ENCODE measurements at places on chromosomes 11 and 22.

- DNase-seq: no peak
Observed at GRCh38 chr11:34309965-34310364, 47.8 kb downstream of the ABTB2 start.

- DNase-seq: no peak
Observed at GRCh38 chr11:46248289-46249102, 29.0 kb upstream of the CREB3L1 start.

GRCh38 chr11:7281809-7282208 lies 30.1 kb downstream of the SYT9 start:
- no peak for DNase-seq

DNA sequence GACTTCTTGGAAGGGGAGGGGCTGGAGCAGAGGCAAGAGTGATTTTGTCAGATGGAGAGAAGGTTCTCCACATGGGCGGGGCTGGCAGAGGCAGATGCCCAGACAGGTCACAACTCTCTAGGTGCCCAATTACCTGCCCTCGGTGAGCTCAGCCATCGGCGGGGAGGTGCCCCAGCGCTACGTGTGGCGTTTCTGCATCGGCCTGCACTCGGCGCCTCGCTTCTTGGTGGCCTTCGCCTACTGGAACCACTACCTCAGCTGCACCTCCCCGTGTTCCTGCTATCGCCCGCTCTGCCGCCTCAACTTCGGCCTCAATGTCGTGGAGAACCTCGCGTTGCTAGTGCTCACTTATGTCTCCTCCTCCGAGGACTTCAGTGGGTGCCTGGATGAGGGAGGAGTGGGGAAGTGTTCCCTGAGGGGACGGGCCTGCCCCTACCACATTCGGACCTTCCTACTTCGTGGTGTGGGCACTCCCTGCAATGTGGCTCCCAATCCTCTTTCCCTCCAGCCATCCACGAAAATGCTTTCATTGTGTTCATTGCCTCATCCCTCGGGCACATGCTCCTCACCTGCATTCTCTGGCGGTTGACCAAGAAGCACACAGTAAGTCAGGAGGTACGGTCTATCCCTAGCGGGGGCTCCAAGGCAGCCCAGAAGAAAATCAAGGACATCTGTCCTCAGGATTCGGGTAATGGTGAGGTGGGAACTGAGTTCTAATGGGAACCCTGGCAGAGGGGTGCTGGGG lies 15.6 kb downstream of the PGAP2 start:
- DNase-seq: no peak

DNA sequence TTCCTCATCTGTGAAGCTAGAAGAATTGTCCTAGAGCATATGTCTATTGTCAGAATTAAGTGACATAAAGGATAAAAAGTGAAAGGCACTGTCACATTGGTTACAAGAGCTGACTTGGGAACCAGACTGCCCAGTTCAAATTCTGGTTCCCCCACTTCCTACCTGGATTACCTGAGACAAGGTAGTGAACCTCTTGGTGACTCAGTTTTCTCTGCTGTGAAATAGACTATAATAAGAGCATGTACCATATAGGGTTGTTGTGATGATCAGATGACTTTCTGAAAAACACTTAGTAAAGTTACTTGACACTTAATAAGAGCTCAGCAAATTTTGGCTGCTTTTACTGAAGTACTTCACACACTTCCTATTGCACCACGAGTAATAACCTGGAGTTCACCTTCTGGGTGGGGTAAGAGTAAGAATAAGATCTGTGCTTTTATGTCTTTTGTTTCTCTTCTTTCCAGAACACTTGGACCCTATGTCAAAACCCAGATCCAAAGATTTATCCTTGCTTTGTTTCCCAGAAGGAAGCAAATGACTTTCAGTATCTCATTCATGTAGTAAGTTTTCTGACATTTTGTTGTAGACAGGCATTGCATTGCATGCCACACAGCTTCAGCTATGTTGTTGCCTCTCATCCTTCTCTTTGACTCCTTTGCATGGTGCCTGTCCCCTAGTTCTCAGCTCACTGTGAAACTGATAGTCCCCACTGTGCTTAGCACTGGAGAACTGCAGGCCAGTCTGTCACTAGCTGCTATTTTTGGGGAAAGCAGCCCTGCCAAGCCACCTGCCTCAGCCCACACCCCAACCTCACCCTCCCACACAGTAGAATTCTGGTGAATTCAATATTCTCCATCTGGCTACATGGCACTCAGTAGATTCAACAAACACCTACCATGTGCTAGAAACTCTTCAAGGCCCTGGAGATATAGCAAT lies 121.8 kb upstream of the POU2AF2 start:
- DNase-seq: no peak

DNA sequence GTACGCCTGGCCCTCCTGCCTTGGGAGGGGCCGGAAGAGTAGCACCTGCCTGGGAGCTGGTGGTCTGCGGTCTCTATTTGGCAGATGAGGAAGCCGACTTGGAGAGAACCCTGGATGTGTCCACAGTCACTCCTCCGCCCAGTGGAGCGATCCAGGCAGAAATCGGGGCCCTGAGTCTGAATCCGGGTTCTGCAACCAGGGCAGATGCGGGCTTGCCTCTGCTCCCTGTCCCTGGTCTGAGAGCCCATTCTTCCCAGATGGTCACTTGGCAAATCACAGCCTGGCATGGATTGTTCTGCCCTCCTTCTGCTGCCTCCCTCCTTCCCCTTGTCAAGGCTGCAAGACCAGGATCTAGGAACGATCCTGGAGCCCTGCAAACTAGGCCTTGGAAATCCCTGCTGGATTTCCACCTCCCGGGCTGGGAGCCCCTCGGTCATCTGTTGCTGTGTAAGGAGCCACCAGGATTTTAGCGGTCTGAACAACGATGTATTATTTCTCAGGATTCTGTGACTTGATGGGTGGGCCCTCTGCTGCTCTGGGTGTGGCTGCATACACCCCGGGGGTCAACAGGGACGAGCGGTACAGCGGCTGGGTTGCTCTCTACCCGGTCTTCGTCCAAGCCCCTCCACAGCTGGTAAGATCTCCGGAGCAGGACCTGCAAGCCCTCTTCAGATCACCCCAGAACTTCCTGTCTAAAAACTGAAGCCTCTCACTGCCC lies 2.0 kb upstream of the ASCL2 start:
- DNase-seq: peak; percentile 52

DNA sequence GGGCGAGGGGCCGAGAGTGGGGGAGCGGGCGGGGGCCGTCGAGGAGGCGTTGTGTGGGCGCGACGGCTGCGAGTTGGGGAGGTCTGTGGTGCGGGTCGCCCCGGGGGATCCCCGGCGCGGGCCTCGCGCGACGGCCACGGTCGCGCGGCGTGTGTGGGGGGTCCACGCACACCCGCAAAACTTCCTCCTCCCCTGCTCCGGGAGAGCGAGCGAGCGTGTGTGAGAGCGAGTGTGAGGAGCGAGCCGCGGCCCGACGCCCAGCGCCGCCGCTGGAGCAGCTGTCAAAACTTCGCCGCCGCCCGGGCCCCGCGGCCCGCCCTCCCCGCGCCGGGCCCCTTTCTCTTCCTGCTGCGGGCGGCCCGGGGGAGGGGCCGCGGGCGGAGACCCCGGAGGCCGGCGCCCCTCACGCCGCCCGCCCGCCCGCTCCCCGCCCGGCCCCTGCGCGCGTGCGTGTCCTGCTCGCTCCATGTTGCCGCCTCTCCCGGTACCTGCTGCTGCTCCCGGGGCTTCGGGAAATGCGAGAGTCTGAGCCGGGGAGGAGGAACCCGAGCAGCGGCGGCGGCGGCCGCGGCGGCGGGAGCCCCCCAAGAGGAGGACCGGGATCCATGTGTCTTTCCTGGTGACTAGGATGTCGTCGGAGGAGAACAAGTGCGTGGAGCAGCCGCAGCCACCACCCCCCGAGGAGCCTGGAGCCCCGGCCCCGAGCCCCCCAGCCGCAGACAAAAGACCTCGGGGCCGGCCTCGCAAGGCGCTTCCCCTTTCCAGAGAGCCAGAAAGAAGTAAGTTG lies 9.0 kb upstream of the CCT8L2 start:
- peak; percentile 74 for DNase-seq
